Nephron progenitor cell (in vitro differentiated cells): ENCODE measurements at places on chromosomes 4 and X.

DNA sequence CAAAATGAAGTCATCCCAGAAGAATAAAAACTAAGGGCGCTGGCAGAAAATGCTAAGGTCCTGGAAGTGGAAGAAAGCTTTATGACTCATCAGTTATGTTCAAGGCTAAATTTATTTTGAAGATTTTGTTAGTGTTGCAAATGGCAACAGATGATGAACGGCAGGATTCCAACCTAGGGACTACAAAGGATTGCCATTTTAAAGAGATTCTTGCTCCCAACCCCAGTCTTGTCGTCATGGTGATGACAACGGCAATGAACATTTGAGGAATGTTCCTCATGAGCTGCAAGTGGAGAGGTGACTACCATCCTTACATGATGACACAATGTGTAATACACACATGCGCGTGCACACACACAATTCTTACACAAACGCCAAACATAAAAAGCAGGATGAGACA lies 54.4 kb upstream of the FTHL17 start:
- DNase-seq, result no peak

DNA sequence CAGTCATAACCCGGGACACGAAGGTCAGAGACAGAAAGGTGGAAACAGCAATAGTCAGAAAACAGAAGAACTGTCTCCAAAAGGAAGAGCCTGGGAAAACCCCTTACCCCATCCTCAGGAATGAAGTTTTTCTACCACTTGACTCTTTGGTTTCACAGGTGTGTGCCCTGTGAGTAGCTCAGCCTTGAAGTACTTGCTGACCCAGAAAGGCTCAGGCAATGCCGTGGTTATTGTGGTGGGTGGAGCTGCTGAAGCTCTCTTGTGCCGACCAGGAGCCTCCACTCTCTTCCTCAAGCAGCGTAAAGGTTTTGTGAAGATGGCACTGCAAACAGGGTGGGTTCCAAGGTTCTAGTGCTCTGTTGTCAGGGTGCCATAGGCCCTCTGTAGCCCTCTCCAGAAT lies 24.4 kb downstream of the DGAT2L6 start:
- DNase-seq, result no peak

DNA sequence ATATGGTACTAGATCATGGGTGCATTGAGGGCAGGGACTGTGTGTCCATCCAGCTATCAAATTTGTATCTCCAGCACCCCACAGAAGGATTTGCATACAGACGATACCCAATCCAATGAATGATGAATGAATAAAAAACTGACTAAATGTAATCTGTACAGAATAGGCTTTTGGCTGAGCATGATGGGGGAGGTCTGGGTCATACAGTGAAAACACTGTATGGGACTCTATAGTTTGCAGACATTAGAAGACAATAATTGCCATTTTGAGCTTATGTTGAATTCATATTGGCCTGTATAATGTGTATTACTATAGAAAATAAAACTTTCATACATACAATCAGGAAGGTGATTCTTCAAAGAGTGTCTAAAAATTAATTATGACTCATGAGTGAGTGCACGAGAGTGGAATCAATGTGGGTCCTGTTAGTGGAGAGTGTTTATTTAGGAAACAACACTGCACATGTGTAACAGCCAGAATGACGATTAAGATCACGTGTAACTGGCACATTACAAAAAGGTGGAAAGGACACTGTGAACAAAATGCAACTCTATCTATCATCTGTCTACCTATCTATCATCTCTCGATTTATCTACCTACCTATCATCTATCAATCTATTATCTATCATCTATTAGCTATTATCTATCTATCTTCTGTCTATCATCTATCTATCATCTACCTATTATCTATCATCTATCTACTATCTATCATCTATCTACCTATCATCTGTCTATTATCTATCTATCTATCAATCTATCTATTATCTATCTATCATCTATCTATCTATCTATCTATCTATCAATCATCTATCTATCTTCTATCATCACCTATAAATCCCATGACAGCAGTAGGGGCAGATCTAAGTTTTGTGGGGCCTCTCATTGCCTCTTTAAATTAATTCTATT lies 201.3 kb downstream of the PTTG2 start:
- no peak for DNase-seq

GRCh38 chr4:25552580-25553271 lies 102.9 kb upstream of the SLC34A2 start:
- DNase-seq, result no peak

DNA sequence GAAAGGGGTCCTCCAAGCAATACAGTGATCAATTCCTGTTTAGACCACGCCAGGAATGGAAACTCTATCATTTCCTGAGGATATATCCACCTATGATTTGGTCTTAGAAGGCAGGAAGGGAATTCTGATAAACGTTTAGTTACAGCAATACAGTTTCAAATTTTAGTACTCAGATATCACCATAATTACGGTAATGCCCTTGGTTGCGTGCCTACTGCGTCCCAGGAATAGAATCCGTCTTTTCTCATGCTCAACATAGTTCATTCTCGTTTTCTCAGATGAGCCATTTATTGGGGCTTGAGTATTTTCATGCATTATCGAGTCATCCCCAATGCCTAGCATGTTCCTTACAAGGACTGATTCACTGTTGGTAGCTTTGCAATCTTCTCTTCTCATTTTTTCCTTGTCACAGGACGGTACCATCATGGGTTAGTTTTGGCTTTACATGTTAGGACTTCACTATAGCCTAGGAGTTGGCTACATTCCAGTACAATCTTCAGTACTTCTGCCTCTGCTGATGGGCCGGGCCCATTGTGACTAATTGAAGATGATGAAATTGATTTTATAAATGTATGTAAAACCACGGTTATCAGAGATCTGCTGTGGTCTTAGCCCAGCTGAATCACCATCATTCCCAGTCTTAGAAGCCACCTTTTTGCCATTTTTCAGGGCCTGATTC lies 4.4 kb upstream of the PRKX start:
- DNase-seq, result no peak

DNA sequence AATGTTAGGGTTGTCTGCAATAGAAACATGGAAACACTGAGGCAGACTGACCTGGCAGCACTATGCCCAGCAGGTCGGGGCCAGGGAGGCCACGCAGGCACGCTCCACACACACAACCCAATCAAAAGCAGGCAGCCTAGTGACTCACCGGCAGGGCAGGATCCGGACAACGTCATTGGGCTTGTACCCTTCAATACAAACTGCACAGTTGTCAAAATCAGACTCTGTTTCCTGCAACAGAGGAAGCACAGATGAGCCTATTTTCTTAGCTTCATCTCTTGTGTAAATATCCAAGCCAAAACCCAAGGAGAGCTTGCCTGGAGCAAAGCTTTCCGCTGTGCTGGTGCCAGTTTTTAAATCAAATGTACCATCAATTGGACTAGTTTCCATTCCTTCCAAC lies 185.8 kb downstream of the RNF150 start:
- no peak for DNase-seq

DNA sequence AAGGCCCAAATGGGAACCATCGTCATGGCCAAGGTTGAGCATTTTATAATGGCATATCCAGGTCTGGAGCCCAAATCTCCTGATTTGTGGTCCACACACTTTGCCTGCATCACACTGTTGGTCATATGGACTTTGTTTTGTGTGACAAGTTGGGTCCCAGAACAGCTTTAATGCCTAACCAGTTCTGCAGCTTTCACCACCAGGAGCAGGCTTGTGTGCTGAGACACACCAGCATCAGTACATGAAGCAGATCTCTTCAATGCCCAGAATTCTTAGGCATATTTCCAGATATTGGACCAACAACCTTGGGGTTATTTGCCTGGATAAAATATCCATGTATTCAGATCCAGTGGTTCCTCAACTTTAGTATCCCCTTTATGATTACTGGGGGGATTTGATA lies 371.3 kb downstream of the FBXW7 start:
- DNase-seq, result no peak

GRCh38 chr4:98345838-98346237 lies 84.7 kb downstream of the RAP1GDS1 start:
- no peak for DNase-seq

GRCh38 chrX:41759817-41760216 lies 35.8 kb downstream of the GPR82 start:
- DNase-seq, result no peak

GRCh38 chr4:2395038-2395437 lies 23.4 kb downstream of the ZFYVE28 start:
- DNase-seq, result no peak

DNA sequence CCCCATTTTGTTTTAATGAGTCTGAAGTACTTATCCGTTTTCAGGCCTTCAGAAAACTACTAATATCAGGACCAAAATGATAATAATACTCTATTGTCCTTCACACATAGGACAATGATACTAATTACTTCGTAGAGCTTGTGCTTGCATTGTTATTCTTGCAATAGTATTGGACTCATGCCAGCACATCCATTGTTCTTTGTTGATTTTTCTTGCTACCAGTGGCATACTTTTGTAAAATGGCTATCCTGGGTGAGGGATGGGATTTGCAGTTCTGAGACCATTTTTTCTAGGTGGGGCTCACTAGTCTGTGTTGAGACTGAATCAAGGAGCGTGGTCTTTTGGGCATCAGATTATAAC lies 195.3 kb downstream of the MAML3 start:
- DNase-seq, result no peak

GRCh38 chr4:15681067-15681371 lies 608 bp upstream of the FAM200B start:
- DNase-seq, result no peak

GRCh38 chr4:159015841-159016240 lies 87.0 kb upstream of the RAPGEF2 start:
- DNase-seq, result no peak

- no peak for DNase-seq
Observed at GRCh38 chr4:123536225-123536624, 139.6 kb downstream of the SPRY1 start.

DNA sequence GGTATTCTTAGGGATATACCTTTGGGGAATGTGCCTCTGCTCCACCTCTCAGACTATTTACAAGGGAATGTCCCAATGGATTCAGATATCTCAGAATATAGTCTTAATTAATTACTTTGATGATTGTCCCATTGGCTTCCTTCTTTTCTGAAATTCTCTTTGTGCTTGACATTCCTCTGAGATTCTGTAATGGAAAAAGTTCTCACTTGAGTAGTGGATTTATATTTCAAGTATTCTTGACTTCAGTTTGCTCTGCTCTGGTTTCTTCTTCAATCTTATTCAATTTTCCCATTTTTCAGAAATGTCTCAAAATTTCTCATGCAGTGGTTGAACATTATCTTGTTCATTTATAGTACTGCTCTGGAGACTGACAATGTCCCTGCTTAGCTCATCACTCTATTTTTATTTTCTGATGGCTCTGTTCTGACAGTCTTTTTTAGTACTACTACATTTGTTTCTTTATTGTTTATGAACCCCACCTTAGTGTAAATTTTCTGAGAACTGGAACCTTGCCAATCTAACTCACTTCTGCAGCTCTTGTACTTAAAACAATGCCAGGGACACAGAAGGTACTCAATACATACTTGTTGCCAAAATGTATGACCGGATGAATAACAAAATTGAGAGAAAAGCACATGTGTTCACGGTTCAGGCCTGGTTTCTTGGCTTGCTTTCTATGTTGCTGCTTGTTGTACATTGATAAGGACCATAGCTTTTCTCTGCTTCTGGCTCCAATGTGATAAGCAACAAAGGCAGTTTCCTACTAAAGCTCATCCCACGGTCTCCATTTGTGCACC lies 471.7 kb downstream of the GASK1B start:
- no peak for DNase-seq

DNA sequence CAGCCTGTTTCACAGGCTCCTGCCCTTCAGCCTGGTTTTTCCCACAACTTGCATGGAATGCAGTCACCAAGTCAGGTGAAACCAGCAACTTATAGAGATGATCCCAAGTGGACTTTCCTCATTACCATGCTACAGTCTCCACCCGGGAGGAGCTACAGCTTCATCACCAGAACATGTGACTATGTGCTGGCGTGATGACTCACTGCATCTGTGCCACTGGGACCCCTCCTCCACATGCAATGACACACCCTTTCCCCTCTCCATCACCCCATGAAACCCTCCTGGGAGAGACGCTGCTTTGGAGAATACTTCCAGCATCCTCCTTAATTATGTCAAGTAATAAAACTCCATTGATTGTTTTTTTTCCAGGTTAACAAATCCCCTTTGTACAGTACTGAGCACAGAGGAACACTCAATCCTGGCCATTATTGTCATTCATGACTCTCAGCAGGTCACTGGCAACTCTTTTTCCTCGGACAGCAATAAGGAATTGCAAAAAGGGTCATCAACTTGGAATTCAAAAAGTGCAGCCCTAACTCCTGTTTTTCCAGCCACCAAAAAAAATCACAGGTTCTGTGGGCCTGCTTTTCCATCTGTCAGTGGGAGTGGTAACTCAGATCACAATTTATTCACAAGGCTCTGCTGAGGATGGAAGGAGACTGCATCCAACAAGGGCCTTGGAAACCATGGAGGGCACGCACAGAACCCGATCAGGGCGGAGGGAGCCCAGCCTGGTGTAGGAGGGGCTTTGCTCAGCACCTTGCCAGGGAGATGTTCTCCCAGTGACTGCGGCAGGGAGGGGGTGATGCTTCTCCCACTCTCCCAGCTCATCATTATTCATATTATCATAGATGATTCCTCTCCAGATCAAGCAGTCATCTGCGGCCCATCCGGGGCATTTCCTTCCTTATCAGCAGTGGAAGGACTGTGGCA lies 17.4 kb downstream of the QDPR start:
- no peak for DNase-seq

GRCh38 chr4:110586131-110586850 lies 36.6 kb downstream of the PITX2 start:
- DNase-seq, result no peak

- DNase-seq, result no peak
Observed at GRCh38 chr4:84800256-84800655, 166.2 kb downstream of the WDFY3 start.

DNA sequence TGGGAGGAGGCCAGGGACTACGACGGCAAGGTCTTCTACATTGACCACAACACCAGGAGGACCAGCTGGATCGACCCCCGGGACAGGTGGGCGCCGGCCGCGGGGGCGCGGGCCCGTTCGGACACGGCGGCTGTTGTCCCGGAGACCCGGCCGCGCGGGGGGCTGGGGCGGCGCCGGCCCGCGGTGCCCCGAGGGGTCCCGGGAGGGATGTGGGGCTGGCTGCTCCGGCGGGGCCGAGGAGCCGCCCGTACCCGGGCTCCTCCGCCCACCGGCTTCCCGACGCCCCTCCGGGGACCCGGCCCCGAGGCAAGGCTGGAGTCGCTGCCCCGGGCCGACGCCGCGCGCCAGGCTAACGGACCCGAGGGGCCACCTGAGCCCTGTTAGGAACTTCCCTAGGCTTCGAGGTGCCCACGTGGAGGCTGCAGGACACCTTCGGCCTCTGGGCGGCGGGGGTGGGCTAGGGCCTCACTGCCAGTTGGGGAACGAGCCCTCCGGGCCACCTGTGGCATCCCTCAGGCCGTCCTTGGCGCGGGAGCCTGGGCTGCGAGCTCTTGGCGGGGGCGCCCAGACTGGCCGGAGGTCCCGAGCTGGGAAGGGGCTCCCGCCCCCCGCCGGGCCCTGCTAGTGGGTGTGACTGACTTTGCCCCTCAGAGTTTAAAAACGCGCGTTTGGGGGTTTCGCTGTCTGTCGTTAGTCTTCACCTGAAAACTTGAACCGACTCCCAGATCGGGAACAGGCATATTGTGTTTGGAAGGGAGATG lies 660 bp downstream of the WWC2 start:
- peak; percentile 69 for DNase-seq

GRCh38 chr4:112328734-112329130 lies 31.6 kb downstream of the ALPK1 start:
- no peak for DNase-seq

- no peak for DNase-seq
Observed at GRCh38 chrX:112694062-112694461, 14.3 kb upstream of the LHFPL1 start.

GRCh38 chrX:7109049-7109531 lies 38.4 kb upstream of the STS start:
- peak; percentile 9 for DNase-seq

- no peak for DNase-seq
Observed at GRCh38 chrX:34656467-34656841, 631 bp downstream of the TMEM47 start.
